Kidney (tissue), 22 donors: ENCODE measurements at places on chromosomes 1 and 21. TPM values are rescaled to one million over a fixed set of nuclear protein-coding genes. Genes with fewer than 3 reads are reported as not detected.

GRCh38 chr1:154571964-154572288, 4.3 kb downstream of the CHRNB2 start:
- H3K4me1 ChIP-seq: no peaks in the 10 kb centered on the region
- H3K4me3 ChIP-seq: no peak overlapping the region
- no peak overlapping the region for H3K27ac ChIP-seq
- H3K36me3 ChIP-seq: no peaks in the 10 kb centered on the region
- H3K27me3 ChIP-seq: no peaks in the 10 kb centered on the region
- DNase-seq: no peak

DNA sequence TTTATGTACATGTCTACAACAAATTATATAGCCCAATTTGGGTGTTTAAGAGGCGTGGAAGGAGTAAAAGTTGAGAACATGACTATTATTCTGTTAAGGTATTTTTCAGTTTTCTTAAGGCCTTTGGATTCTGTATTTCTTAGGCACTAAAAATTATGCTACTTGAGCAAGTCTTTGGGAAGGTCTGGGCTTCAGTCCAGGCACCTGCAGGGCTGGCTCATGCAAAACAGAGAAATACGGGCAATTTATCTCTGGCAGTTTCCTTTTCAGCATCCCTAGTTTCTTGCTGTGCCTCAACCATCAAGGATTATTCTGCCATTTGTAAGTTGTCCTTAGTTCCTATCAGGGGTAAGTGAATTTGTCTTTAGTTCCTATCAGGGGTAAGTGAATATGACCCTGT, 358.8 kb upstream of the B3GALT2 start:
- H3K27me3 ChIP-seq: no peaks in the 10 kb centered on the region
- H3K4me1 ChIP-seq: no peaks in the 10 kb centered on the region
- no peak for DNase-seq
- H3K36me3 ChIP-seq: no peaks in the 10 kb centered on the region
- H3K27ac ChIP-seq: no peak overlapping the region

DNA sequence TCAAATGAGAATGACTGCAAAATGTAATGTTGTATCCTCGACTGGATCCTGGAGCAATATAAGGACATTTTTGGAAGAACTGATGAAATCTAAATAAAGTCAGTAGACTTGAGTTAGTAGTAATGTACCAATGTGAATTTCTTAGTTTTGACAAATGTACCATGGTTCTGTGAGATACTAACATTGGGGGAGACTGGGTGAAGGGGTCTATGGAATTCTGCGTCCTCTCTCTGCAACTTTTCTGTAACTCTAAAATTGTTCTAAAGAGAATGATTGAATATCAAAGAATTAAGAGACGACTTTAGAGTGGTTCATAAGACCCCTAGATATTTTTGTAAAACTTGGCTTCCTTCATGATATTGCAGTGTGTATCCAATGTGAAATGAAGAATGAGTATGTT, 59.2 kb upstream of the KAZN start:
- no peaks in the 10 kb centered on the region for H3K36me3 ChIP-seq
- H3K4me1 ChIP-seq: peaks cover 3% of the 10 kb centered on the region
- DNase-seq: no peak
- H3K27ac ChIP-seq: no peak overlapping the region
- no peak overlapping the region for H3K4me3 ChIP-seq

The CLDN17 gene
- total RNA-seq: not detected

The AUNIP gene
- 0.38 TPM for total RNA-seq
